ENCODE measurements at places on chromosomes 4 and X.

GRCh38 chr4:5156682-5157081 lies 105.4 kb downstream of the STK32B start:
- no peak for DNase-seq

- peak; percentile 85 for DNase-seq
Observed at GRCh38 chrX:75155827-75156525, at the start of gene ABCB7. Gene ABCB7, minus strand, starts transcription at chrX:75156283. Its CDS starts 11 bp downstream, at chrX:75156272.

- no peak for DNase-seq
Observed at GRCh38 chrX:107454302-107454701, 4.8 kb downstream of the FRMPD3 start.

DNA sequence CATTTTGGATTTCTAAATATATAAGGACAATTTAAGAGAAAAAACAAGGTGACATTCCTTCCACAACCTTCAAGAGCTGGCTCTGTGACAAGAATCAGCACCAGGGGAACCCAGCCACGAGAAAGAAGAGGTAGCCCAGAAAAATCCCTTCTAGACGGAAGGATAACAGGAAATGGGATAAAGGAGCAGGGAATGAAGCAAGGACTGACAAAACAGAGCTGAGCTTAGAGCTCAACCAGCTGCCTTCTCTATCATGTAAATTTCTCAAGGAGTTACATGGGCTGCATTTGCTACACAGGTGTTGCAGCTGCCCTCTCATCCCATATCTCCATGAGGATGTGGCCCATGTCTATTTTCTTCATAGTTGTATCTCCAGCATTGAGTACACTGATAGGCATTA lies 154.2 kb upstream of the PRDX4 start:
- no peak for DNase-seq

DNA sequence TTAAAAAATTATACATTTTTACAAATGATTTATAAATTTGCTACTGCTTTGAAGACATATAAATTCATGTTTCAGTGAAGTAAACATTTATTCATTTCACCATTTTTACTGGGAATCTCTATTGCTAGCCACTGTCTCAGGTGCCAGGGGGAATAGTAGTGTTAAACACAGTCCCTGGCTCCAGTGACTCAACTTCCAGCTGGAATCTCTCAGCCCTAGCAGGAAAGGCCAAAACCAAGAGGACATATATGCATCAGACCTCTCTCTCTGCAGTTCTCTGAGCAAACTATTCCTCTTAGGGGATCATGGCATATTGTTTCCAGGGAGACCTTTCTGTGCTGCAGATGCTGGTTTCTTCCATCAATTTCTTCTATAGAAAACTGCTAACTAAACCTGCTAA lies 1009.0 kb upstream of the LCORL start:
- DNase-seq: no peak

DNA sequence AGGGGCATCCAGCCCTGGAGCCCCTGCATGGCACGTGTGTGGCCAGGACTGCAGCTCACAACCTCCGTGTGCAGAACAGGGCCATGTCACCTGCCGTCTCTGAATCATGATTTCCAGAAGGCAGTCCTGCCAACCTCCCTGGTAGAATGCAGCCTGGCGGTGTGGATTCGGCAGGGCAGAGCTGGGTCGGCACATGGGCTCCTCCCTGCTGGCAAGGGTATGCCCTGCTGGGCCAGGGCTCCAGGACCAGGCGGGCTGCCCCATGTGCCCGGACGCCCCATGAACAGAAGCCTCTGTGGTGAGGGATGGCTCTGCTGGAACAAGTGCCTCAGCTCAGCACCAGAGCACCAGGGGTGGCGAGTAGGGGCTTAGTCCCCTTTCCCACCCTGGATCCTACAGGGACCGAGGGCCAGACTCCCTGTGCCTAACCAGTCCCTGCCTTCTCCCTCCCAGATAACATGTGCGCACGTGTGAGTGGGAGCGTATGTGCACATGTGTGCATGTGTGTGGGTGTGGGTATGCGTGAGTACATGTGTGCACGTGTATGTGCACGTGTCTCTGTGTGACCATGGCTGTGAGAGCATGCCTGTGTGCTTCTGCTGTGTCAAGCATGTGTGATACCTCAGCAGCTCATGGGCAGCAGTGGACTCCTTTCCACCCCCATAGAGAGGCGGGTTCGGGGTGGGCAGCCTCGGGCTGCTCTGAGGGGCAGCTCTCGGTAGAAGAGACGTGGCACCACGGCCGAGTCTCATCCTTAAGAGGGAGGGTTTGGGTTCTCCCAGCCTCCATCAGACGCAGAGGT lies 10.3 kb upstream of the MXD4 start:
- DNase-seq: no peak

DNA sequence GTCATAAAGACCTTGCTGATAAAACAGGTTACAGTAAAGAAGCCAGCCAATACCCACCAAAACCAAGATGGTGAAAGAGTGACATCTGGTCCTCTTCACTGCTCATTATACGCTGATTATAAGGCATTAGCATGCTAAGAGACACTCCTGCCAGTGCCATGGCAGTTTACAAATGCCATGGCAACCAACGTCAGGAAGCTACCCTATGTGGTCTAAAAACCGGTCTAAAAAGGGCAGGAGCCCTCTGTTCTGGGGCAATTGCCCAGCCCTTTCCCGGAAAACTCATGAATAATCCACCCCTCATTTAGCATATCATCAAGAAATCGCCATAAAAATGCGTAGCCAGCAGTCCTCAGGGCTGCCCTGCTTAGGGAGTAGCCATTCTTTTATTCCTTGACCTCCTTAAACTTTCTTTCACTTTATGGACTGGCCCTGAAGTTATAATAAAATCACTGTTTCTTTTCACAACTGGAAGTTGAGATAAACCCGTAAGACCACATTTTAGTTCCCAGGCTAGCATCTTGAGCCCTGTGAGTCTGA lies 260.5 kb upstream of the FAT1 start:
- no peak for DNase-seq

DNA sequence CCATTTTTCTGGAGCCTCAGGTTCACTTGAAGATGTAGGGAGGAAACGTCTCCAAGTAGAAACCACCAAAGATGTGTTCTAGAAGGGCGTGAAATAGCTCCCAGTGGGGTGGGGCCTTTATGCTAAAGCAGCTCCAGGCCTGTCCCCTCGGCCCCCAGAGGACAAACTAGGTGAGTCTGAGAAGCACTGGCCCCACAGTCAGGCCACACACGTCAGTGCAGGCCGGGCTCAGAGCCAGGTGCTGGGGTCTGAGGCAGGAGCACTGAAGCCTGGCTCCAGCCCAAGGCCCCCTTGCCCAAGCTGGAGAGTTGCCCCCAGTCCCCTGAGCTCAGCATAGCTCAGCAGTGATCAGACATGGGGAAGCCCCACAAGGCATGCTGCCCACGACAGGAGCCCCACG lies 95.4 kb upstream of the PSAPL1 start:
- no peak for DNase-seq

- DNase-seq: no peak
Observed at GRCh38 chrX:106940068-106940467, 19.9 kb downstream of the CLDN2 start.

DNA sequence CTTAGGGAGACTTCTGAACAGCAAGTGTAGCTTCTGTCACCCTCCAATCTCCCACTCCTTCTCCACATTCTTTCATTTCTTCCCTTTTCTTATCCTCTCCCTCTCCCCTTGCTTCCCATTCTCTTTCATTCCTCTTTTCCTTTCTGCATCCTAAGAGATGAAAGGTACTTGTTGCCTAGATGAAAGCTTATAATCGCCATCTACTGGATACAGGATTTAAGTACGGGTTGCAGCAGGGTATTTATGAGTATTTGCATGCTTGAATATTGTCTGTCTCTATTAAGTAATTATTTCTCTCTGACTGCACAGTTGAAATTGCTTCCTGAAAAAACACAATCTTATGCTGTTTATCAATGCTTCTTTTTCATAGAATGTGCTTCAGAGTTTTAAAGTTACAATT lies 174.0 kb upstream of the TENT5D start:
- peak; percentile 3 for DNase-seq

DNA sequence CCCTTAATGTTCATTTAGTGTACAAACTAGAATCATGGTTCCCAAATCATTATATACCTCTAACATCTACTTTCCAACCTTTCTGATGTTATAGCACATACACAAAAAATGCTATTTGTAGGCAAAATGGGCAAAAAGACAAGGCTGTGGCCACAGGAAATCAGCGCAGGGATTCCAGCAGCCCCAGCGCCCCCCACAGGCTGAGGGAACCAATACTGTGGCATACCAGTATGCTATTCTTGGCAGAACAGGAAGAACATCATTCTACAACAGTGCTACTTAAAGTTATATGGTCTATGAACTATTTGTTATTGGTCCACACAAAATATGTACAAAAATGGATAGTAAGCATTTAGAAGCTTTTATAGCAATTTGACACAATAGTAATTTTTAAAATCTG lies 25.3 kb downstream of the STEEP1 start:
- DNase-seq: peak; percentile 2

DNA sequence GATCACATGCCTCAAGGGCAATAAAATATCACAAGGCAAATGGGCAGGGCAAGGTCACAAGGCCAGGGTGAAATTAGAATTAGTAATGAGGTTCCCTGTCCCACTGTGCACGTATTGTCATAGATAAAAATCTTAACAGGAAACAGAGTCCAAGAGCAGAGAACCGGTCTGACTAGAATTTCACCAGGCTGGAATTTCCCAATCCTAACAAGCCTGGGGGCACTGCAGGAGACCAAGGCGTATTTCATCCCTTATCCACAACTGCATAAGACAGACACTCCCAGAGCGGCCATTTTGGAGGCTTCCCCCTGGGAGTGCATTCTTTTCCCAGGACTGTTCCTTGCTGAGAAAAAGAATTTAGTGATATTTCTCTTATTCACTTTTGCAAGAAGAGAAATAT lies 25.9 kb upstream of the PRDM5 start:
- DNase-seq: no peak

GRCh38 chr4:154389148-154389547 lies 102.5 kb downstream of the DCHS2 start:
- DNase-seq: no peak

DNA sequence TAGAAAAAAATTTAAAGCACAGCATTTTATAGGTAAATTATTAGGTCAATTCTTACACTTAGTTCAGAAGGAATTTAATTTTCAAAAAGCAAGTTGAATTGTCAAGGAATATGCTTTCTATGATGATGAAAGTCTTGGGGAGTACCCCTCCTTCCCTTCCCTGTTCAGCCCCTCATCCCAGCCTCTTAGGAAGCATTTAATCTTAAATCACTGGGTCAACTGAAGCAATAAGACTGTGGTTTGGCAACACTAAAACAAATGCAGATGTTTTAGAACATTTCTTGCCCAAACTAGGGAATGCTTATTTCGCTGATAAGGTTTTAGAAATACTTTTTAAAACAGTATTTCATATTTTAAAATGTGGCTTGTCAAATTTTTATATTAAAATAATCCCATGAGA lies 19.1 kb upstream of the ARSJ start:
- DNase-seq: no peak

DNA sequence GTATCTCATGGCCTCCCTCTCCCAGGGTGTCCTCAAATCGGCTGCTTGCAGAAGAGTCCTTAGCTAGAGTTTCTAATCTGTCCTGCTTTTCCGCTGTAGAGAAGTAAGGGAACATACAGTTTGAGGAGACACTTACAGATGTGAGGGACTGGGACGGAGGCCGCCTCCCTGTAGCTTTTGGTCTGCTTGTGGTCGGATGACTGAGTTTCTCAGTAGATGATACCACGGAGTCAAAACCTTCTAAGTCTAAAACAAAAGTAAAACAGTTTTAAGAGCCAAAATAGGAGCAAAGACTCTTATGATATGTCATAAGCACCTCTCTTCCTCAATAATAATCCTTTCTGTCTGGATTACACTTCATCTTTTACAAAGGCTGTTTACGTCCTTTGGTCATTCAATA lies 34.5 kb upstream of the MAP3K15 start:
- no peak for DNase-seq

DNA sequence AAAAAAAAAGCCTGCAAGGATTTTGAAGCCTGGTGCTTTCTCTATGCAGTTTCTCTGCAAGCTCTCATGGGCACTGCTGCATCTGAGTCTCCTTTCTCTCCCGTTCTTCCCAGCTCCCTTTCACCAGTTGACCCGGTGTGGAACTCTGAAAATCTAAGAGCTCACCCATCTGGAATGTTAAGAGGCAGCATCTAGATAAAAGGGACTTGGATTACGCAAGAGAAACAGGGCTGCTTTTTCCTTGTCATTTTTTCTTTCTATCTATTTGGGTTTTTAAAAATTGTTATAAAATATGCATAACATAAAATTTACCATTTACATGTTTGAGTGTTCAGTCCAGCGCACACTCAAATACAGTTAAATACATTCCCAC lies 95.2 kb upstream of the RPS6KA3 start:
- DNase-seq: peak; percentile 0

DNA sequence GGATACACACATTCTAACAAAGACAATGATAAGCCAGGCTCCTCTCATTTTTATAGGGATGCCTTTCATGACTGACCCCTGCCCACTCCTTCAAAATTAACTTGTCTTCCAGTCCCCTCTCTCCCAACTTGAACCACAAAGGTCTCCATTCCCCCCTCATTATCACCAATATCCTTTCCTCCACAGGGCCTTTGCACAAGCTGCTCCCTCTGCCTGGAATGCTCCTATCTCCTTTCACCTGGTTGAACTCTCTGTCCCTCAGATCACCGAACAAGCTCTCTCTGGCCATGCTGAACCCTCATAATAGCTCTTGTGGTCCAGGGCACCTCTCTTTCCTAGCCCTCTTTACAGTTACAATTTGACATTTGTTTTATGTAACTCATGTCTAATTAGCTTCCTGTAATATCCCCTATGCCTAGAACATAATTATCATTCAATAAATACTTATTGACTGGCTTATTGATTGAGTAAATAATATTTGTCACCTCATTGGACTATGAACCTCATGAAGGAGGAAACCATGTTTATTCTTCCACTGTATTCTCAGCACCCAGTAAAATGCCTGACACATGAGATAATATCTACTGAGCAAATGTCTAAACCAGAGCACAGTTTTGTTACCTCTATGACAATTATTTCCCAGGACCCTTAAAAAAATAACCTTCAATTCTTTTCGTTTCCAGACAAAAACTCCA lies 266.3 kb upstream of the RASGEF1B start:
- no peak for DNase-seq

- peak; percentile 64 for DNase-seq
Observed at GRCh38 chrX:107721318-107721717, 54.3 kb downstream of the TSC22D3 start.

- no peak for DNase-seq
Observed at GRCh38 chrX:154063234-154063633, 34.3 kb downstream of the MECP2 start.

DNA sequence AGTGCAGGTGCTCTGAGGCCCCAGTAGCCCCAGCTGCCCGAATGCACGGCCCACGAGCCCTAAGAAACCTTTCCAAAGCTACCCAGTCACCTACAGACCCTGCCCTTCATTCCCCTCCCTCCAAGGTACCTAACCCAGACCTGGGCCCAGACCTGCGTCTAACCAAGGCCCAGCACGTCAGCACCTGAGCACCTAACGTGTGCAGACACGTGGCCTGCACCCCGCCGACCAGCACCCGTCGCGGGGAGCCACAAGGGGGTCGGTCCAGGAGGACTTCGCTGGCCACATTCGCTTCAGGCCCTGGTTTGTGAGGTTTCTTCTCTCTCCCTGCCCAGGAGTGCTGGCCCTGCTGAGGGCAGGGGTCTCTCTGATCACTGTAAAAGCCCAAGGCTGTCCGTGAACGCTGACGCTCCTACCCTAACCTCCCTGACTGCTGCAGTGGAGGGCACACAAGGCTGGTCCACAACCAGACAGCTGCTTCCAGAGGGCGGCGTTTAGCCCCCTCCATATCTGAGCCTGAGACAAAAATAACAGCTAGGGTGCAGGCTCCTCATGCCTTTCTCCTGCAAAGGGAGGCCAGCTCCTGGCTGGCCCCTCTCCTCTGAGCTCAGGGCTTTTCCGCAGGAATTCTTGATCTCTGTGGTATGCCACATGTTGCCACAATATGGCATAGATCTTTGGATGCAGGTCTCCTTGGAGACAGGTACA lies 31.8 kb downstream of the WDR1 start:
- DNase-seq: no peak
